WERI-Rb-1 (cell line): ENCODE measurements at places on chromosomes 11 and 22.

- peak; percentile 36 for DNase-seq
Measured at GRCh38 chr11:35619855-35620640, 1.8 kb downstream of the FJX1 start.

GRCh38 chr11:809287-810039, at the start of gene RPLP2:
Gene RPLP2 (plus strand): TSS chr11:809967. CDS start chr11:810235, 268 bp downstream.
- DNase-seq: peak; percentile 96

- no peak for DNase-seq
Measured at GRCh38 chr22:35883031-35883620, 145.5 kb downstream of the RBFOX2 start.

GRCh38 chr11:75771646-75772410, 3.2 kb downstream of the DGAT2 start:
- DNase-seq: no peak

DNA sequence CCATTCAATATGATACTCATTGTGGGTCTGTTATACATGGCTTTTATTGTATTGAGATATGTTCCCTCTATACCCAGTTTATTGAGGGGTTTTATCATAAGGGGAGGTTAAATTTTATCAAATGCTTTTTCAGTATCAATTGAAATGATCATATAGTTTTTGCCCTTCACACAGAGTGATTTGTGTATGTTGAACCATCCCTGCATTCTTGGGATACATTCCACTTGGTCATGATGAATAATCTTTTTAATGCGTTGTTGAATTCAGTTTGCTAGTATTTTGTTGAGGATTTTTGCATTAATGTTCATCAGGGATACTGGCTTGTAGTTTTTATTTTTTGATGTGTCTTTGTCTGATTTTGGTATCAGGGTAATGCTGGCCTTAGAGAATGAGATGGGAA, 98.0 kb downstream of the ATG16L2 start:
- DNase-seq: no peak

DNA sequence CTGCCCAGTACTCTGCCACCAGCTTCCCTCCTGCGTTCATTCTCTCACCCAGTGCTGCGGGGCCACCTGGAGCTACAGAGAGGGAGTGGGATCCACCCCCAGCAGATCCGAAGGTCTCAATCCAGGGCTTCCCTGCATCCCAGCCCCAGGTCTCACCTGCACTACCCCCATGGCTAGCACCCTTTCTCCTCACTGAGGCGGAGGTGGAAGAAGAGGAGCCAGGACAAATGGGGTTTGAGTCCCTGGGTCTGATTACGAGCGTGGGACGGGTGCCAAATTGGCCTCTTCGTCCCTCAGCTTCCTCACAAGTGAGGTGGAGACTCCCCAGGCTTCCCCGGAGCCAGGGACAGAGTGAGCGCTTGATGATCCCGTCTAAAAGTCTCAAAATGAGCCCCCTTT, 64.2 kb downstream of the NFAM1 start:
- DNase-seq: no peak

DNA sequence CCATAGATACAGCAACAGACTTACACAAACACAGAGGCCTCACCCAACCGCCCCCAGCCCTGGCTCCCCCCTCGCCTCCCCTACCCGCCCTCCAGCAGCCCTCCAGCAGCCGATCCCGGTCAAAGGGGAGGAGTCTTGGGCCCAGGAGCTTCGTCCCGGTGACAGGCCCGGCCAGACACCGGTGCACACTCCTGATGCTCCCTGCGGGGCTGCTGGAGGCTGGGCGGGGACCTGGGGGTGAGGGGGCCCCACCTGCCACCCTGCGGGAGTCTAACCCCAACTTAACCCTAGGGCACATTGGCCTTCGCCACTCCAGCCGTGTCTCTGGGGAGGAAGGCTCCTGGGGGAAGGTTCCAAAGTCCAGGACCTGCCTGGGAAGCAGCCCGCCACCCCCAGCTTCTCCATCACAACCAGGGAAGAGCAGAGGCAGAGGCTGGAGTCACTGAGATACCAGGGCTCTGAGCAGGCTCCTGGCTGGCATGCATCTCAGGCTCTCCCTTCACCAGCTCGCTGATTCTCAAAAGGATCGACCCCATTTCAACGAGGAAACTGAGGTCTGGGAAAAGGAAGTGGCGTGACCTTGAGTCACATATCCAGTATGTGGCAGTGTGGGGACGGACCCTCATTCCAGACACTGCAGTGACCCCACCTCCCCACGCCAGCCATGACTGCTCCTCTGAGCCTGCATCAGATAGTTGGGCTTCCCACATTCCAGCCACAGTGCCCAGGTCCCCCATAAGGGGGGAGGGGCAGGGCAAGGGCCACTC, 14.4 kb downstream of the BCL9L start:
- DNase-seq: no peak

GRCh38 chr22:25762147-25762546, 20.2 kb downstream of the MYO18B start:
- no peak for DNase-seq

DNA sequence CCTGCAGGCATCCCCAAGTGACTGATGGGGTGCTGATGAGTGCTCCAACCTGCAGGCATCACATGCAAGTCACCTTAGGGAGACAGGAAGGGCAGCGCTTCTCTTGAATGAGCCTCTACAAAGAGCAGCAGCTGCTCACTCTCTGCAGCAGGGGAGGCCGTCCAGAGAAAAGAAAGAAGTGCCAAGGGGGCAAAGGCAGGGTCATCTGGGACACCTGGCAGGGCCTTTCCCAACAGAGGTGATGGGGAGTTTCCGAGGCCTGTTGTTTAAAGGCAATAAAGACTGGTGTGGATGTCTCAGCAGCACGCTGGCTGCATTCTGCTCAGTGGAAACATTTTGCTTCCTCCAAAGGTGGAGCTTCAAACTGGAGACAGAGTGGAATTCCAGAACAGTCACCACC, 113.7 kb downstream of the ETS1 start:
- no peak for DNase-seq

GRCh38 chr11:111715142-111715816, 50.9 kb downstream of the PPP2R1B start:
- DNase-seq: no peak

GRCh38 chr22:24421428-24421931, 5.9 kb upstream of the ADORA2A start:
- DNase-seq: peak; percentile 82
